ENCODE measurements at places on chromosomes 12 and 14.

DNA sequence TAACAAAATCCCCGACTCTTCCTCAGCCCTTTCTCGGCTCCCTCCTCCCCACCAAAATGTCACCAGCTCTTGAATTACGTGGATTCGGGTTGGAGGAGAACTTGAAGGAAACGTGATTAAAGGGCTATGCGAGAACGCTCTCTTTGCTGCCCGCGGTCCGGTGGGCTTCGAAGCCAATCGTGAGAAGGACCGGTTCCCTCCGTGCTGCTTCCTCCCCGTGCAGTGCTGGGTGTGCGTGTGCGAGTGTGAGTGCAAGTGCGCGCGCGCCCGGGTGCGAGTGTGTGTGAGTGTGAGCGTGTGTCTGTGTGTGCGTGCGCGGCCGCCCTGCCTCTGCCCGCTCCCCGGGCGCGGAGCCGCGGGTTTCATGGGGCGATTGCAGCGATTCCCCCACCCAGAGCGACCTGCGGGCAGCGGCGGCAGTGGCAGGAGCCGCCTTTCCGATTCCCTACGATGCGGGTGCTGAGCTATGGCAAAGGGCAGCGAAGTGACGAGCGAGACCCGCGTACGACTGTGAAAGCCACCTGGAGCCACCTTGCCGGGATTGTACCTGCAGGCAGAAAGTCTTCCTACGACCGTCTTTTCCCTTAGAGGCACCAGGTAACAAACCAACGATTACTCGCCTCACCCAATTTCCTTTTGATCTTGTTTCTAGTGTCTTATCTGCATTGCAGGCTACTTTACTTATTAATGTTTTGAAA is 1.4 kb downstream of the LRFN5 start:
- DNase-seq: no peak

DNA sequence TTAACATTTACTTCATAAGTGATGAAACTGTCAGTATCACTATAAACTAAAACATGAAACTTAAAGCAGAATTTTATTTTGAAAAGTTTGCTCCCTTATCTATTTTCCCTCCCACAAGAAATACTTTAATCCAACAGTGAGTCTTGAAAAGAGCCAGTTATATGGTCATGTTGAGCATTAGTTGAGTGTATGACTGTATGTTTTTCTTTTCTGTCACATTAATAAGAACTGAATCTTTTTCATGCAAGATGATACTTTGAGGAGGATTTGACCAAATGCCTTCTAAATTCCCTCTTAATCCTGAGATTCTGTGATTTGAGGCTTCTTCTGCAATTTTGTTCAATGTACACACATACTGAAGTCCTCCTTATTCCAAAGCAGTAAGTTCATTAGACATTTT is 33.7 kb upstream of the YARS2 start:
- DNase-seq: no peak

- DNase-seq: no peak
These were observed 1.7 kb downstream of the FGFR1OP2 start for GRCh38 chr12:26939953-26940352.

DNA sequence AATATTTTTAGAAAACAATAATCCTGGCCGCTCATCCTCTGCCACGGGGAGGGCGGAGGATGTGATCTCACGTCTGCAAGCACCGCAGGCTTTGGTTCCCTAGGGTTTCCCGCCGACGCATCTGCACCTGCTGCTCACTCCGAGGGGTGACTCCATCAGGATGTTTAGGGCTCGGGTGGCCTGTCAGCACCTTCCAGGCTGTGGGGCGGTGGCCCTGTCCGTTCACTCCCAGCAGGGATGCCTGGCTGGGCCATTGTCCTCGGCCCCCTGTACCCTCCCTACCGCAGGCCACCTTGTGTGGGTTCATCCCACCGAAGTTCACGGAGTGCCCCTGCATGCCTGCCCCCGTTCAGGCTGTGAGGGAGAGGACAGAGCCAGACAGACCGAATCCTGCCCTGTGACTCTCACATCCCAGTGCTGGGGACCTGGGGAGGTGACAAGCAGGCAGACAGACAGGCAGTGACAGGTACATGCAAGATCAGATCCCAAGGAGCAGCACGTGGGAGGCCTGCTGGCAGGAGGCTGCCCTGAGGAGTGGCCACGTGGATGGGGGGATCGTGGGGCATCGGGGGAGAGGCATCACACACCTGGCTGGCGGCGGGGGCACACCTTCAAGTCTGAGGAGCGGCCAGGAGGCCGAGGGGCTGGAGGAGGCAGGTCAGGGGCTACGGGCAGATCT is 112.6 kb downstream of the ADGRD1 start:
- no peak for DNase-seq

DNA sequence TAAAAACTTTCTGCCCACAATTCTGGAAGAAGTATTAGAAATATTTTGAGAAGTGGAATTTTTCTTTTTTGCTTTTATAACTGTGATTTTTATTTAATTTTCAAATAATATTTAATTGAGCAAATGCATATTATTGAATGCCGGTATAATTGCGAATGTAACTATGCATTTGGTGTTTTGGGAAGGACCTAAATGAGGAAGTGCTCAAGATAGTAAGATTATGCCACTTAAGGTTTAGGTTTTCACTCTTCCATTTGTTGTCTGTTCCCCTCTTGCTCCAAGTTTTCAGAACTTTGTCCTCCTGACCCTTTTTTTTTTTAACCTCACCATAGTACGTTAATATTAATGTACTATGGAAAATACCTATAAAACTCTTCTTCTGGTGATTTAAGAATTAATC is 85.8 kb downstream of the KIAA0586 start:
- no peak for DNase-seq

DNA sequence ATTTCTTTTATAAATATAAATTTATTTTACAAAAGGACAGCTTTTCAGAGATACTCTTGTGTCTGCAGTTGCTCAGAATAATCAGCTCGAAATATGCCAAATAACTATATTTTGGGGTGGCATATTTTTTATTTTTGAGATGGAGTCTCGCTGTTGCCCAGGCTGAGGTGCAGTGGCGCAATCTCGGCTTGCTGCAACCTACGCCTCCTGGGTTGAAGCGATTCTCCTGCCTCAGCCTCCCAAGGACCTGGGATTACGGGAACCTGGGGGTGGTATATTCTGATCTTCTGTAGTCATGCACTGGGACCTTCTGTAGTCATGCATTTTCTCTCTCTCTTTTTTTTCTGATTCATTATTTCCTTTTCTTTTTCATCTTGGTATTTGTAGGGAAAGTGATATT is 135.0 kb upstream of the AMIGO2 start:
- DNase-seq: no peak

DNA sequence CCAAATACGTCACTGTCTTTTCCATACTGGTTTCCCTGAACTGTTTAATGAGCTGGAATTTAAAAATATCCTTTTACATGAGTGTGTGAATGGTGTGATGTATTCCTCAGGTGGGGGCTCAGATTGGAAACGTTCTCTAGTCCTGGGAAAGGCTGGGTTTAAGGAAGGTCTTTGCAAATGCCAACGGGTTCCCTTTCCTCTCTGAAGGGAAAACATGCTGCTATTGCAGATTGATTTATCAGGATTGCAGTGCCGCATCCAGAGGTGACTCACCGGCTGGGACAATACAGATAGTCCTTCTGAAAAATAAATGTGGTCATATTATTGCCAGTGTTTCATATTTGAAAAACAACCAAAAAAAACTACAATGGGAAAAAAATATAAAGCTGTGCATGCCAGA is 193.1 kb upstream of the FLRT2 start:
- DNase-seq: no peak

- DNase-seq: no peak
These were observed 173.1 kb downstream of the DUSP6 start for GRCh38 chr12:89179245-89179644.

DNA sequence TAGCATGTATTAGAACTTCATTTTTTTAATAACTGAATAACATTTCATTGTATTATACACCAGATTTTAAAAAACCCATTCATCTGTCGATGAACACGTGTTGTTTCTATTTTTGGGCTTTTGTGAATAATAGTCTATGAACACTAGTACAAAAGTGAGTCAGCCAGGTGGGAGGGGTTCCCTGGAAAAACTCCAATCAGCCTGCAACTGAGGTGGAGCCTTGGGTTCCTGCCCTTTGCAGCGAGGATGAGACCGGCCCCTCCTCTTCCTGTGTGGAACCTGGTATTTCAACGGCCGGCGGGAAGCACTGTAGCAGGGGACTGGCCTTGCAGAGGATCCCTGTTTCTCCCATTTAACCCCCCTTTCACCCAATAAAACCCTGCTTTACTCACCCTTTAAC is 56.1 kb downstream of the LMNTD1 start:
- no peak for DNase-seq

- DNase-seq: no peak
These were observed 211.9 kb upstream of the ARHGAP5 start for GRCh38 chr14:31864937-31865855.

DNA sequence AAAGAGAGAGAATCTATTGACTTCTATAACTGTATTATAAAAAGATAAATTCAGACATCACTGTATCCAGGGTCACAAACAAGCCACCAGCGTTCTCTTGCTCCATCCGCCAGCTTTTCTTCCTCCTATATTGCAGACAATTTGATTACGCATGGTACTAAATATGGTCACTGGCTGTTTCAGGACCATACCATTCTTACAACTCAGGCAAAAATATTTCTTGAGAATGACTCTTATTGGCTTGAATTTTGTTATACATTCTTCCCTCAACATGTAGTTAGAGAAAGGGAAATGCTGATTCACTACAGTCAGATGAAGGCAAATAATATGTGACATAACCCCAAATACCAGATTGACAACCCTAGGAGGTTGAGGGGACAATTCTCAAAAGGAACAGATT is 101.3 kb downstream of the SLC6A15 start:
- no peak for DNase-seq

- DNase-seq: no peak
These were observed 32.7 kb upstream of the SNX6 start for GRCh38 chr14:34662561-34663088.

- DNase-seq: no peak
These were observed 111.2 kb downstream of the ST8SIA1 start for GRCh38 chr12:22223356-22223755.

Measured in stimulated activated CD4-positive, alpha-beta T cell treated with anti-CD3 and anti-CD28 coated beads, Interleukin-12 subunit alpha, Interleukin-12 subunit beta, amount 100 ng/mL, for 24 hours (primary cell).